Stimulated activated CD8-positive, alpha-beta memory T cell treated with anti-CD3 and anti-CD28 coated beads, Interleukin-15, amount 100 ng/mL, for 24 hours (primary cell): ENCODE measurements at places on chromosomes 4 and X.

DNA sequence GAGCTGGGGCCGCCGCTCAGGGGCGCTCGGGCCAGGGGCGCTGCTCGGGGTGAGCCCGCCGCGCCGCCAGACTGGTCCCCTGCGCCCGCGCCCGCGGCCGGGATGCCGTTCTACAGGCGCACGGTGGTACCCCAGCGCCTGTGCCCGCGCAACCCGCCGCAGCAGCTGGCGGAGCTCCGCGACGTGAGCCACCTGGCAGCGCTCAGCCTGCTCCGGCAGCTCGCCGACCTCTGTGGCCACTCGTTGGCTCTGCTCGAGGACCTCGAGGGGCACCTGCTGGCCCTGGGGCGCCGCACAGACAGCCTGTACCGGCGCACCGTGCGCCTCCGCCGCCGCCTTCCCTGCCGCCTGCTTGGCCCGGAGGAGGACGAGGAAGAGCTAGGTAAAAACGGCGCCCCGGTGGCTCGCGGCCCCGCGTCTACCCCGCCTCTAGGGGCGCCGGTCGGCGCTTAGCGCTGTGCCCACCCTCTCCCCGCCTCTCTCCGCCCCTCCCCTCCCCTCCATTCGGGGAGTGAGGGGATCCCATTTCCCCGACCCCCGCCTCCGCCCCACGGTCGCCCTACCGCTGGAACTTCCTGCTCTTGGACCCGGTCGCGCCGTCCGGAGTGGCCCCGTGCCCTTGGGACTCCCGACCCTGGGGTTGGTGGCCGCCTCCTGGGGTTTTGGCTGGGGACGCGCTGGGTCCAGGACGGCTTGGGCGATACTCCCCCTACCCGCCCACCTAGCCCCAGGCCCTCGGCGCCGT is 513 bp downstream of the NHSL2 start:
- peak; percentile 2 for DNase-seq

- DNase-seq: no peak
Measured at GRCh38 chrX:40065296-40066046, 32.3 kb downstream of the BCOR start.

DNA sequence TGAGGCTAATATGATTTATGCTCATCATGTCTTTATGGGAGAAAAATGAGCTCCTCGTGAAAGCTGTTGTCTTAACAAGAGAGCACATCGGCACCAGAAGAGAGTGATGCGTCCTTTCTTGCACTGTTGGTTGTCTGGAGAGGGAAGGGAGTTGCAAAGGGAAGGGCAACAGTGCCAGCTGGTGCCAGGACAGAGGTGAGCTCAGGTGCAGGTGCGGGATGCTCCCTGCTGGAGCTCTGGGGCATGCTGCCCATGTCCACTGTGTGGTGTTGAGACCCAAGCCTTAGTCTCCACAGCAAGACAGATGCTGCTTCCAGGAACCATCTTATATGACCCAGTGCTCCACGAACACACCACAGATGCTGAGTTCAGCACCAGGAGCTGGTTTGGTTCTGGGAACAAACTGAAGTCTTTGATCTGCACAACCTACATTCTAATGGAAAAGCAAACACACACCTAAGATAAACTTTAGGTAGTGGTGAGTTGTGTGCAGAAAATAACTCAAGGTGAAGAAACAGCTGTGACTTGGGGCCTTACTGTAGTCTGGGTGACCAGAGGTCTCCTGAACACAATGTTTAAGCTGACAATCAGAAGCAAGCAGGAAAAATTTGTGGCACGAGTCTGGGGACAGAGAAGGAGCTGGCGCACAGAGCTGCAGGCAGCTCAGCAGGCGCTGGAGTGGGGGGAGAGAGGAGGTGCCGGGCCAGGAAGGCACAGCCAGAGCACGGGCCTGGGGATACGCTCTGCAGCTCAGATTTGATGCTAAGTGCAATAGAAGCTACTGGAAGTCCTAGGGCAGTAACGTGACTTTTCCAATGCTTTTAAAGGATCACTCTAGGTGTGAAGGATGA is 73.2 kb downstream of the HAUS3 start:
- DNase-seq: no peak

DNA sequence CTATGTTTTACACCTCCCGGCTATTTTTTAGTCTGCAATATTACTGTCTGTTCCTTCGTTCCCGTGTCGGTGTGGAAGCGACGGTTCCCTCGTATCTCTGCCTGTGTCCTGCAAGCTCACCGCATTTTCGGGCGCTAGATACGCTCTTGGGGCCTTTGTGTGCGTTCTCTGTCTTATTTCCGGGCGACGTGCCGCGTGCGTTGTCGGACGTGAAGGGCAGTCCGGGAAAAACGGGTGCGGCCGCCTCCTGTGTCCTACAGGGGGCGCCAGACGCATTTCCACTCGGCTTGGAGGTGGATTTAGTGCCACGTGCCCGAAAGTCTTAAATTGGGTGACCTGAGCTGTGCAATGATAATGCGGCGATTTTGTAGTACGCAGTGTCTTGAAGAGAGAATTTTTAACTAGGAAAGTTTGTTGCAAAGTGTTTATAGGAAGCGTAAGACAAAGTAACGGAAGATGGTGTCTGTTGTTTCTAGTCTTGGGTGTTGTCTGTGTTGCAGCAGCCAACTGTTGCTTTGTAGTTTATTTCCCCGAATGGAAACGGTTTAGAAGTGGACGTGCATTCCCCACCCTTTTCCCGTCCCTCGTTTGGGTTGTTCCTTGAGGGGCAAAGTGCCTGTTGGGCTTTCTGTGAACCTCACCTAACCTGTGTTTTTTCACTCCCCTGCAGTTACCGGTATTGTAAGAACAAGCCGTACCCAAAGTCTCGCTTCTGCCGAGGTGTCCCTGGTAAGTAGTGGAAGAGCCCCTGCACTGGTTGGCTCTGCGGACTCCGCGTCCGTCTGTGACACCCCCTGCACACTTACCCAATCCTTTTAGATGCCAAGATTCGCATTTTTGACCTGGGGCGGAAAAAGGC is 720 bp downstream of the RPL10 start:
- DNase-seq: peak; percentile 48

- no peak for DNase-seq
Measured at GRCh38 chr4:1448589-1449420, 42.6 kb upstream of the NKX1-1 start.

GRCh38 chrX:133594156-133594555 is 178.9 kb upstream of the GPC4 start:
- no peak for DNase-seq

GRCh38 chr4:8052160-8052691 is 106.4 kb downstream of the ABLIM2 start:
- no peak for DNase-seq

DNA sequence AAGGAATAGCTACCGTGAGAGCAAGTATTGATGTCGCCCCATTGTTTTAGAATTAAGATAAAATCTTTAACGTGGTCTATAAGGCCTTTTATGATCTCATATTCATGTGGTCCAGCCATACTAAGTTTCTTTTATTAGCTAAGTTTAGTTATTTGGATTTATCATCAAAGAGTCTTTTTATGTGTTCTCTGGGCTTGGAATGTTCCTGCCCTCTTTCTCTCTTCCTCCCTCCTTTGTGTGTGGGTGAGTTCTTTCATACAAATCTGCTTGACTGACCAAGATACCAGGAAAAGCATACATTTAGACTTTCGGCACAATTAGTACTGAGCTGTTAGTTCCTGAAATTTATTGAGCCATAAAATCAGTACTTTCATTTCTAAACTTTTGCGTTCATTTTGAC is 11.3 kb downstream of the TDO2 start:
- DNase-seq: no peak

DNA sequence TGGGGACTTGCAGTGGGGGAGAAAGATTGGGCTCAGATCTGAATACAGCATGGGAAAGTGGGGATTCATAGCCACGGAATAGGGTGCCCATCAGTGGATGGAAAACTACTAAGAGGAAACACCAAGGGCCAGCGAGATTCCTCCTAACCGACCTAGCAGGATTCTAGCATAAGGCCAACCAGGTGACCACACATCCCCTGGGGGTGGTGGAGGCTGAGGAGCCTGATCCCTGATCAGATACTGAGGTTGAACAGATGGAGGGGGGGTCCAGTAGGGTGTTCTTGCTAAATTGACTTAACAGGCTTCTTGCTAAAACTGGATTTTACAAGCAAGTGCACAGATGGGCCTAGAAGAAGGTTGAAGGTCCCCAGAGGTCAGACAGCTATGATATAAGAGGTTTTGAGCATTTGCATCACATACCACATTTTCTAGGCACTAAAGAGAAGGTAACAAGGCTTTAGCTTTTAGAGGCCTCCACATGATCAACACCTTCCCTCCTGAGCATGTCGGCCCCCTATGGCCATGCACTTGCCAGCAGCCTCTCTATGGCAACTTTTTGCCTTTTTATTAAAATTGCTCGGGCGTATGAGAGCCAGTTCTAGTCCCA is 69.1 kb upstream of the PUDP start:
- no peak for DNase-seq
